AG08396 (cell line): ENCODE measurements at places on chromosomes 6 and 20.

- DNase-seq, result no peak
Measured at GRCh38 chr6:159720708-159721107, 6.6 kb upstream of the WTAP start.

DNA sequence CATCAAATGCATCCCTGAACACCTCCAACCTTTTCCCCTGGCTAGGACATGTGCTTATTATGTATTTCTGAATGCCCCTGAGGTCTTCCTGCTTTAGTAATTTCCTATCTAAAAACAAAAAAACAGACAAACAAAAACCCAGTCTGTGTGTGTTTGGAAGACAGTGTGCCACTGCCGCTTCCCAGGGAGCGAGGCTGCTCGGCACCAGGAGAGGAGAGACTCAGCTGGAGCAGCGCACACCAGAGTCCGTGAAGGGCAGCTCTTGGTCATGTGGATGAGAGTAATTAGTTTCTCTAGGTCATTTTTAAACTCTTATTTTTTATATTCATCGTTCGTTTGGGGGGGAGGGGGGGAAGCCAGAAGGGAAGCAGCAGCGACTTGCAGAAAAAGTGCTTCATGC lies 10.0 kb upstream of the ANKRD60 start:
- DNase-seq, result no peak

GRCh38 chr6:53327017-53327395 lies 21.7 kb downstream of the ELOVL5 start:
- DNase-seq, result no peak

DNA sequence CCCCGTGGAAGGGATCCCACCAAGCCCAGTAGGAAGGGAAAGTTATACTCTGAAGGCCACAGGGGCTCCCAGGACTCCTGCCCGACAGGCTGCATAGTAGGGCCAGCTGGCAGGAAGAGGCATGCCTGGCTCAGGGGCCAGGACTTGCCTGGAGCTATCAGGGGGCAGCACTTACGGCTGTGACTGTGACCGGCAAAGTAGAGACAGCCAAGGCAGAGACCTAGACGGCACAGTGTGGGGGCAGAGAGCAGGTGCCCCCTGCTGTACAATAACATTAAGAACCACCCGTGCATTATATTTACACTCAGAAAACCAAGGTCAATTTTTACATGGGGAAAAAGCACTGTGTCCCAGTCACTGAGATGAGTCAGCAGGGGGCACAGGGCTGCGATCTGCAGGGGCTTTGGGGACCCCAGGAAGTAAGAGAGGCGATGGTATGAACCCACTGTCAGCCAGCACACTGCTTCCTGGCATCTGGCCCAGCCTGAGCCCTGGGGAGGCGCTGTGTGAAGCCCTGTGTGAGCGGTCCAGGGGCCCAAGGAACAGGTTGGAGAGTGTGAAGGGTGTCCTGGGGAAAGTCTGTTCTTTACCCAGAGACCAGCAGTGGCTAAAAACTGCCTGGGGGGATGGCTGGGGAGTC lies 9.9 kb downstream of the CCDC167 start:
- DNase-seq, result no peak

DNA sequence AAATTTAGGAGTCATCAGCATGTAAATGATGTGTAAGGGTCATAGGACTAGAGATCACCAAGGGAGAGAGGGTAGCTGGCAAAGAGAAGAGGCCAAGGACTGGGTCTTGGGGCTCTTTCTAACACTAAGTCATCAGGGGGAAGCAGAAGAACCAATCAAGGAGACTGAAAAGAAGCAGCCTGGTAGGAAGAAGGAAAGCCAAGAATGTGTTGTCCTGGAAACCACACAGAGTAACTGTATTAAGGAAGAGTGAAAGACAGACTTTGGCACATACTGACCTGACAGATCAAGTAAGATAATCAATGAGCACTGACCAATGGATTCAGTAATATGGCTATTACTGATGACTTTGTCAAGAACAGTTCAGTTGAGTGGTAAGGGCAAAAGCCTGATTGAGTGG lies 42.3 kb upstream of the LAMA4 start:
- DNase-seq, result no peak

GRCh38 chr6:25934735-25935313 lies 4.3 kb upstream of the SLC17A2 start:
- DNase-seq, result no peak

DNA sequence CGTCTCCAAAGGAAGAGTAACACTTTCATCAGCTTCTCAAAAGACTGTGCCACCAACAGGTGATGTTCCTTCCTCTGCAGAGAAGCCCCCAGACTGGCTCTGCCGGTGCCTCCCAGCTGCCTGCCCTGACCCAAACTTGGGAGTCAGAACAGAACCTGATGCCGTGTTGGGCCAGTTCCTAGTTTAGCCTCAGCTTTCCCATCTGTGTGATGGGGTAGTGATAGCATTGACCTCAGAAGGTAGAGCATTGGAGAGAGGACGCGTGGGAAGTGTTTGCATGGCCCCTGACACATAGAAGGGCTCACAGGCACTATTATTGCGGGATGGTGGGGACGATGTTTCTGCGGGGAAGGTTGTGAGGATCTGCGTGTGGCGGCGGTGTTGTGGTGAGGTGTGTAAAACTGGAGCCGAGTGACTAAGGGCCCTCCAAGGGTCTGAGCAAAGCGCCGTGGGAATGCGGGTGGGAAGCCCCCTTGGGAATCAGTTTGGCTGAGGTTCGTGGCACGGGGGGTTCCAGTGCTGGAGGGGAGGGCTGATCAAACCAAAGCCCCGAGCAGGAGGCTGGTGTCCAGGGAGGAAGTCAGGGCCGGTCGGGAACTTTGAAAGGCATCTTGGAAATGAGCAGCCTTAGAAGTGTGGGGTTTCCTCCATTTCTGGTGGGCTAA lies 1.7 kb downstream of the NTSR1 start:
- no peak for DNase-seq

DNA sequence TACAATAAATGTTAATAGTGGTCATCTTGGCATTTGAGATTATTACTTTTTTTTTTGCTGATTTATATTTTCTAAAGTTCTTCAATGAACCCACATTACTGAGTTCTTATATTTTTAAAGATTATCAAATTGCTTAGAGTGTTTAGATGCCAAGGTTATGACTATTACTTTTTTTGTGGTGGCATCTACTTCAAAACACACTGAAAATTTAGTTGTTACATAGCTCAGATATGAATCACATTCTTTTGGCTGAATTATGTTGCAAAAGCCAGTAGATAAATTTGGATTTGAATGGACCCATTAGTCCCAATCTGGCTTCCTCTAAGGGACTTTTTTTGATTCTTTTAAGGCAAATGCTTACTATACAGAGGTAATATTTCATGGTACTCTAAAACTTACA lies 8.9 kb downstream of the UTRN start:
- peak; percentile 29 for DNase-seq

GRCh38 chr6:72948153-72948552 lies 277.1 kb downstream of the KHDC1L start:
- no peak for DNase-seq

GRCh38 chr6:110419028-110419739 lies 3.8 kb upstream of the DDO start:
- no peak for DNase-seq

GRCh38 chr6:38413102-38413800 lies 226.5 kb downstream of the BTBD9 start:
- DNase-seq, result no peak

GRCh38 chr6:89353118-89353556 lies 615 bp upstream of the UBE2J1 start:
- no peak for DNase-seq

GRCh38 chr6:26366504-26366903 lies 1.5 kb downstream of the BTN3A2 start:
- no peak for DNase-seq

- DNase-seq, result no peak
Measured at GRCh38 chr20:21640556-21640955, 64.9 kb upstream of the PAX1 start.

DNA sequence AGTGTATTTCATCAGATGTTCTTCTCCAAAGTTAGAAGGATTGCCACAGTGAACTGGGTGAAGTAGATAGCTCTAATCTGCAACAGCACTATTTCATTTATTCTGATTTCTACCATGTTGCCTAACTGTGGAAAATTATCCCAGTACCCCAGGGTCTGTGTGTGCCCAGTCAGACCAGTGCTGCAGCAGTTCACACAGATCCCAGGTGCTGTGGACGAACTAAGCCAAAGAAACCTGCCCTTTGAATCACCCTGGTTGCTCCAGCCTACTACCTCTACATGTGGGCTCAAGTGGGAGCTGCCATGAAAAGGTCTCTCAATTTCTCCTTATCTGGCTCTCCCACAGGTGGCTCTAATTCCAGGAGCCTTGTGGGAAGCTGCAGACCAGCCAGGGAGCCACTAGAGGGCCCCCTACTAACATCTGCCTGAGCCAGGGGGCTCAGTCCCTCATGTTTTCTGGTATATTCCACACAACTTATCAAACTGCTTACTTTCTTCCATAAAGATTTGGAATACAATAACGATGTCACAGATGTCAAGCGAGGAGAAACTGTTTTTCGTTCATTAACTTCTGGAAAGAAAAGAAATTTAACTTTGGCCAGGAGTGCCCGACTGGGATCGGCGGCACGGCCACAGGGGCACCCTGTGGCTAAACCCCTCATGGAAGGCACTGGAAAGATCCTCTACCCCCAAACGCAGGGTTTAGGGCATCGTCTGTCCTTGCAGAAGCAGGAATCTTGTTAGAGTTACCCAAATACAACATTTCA lies 31.6 kb upstream of the LY86 start:
- DNase-seq, result peak; percentile 42

DNA sequence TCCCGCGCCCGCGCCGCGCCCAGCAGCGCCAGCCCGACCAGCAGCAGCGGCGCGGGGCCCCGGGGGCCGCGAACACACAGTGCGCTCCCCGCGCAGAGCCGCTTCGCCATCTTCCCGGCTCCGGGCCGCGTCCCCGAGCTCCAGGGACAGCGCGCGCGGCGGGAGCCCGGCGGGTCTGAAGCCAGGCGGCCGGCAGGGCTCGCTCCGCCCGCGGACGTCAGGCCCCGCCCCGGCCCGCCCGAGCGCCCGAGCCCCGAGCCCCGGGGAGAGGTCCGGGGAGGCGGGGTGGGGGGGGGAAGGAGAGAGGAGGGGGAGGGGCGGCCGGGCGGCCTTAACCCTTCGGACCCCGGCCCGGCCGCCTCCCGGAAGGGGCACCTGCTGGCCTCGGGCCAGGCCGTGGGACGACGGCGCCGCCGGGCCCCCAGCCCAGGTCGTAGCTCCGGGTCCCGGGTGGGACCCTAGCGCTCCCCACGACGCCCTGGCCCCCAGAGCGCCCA lies at the start of gene LAMA5:
LAMA5 (minus strand) TSS at position 177 of the 497 bp plus-strand sequence; CDS start at position 110, 67 bp downstream.
- peak; percentile 87 for DNase-seq

GRCh38 chr6:14876778-14877613 lies 368.9 kb upstream of the JARID2 start:
- DNase-seq, result peak; percentile 40

- DNase-seq, result no peak
Measured at GRCh38 chr6:70131528-70131927, 171.4 kb downstream of the COL9A1 start.

DNA sequence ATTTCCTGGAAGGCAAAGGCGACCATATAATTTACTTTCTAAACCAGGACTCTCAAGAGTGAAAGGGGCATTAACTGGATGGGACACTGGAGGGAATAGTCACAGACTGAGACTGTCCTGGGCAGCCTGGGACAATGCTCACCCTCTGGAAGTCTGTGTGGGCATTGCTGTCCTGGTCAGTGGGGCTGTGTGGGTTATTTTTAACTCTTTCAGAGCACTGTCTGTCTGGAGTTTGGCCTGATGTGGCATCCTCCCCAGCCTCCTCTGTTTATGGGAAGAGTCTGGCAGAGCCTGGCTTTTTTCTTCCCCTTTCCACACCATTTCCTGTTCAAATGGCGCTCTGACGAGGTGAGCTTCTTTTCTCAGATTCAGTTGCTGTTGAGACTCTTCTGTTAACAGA lies 11.7 kb downstream of the DAAM2 start:
- DNase-seq, result no peak

DNA sequence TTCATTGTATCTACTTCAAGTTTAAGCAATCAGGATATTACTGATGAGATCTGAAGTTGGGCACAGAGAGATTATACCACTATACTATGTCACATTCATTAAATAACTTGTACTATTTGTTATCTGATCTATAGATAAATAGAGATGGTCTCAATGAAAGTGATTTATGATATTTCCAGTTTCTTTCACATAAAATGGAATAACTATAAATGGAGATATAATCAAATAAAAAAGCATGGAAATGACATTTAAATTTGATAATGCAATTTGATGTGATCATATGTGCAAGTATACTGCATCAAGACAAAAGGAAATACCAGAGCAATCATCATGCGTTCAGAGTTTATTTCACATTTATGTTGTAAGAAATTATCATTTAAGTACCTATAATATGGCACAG lies 368.9 kb downstream of the PKHD1 start:
- DNase-seq, result no peak

DNA sequence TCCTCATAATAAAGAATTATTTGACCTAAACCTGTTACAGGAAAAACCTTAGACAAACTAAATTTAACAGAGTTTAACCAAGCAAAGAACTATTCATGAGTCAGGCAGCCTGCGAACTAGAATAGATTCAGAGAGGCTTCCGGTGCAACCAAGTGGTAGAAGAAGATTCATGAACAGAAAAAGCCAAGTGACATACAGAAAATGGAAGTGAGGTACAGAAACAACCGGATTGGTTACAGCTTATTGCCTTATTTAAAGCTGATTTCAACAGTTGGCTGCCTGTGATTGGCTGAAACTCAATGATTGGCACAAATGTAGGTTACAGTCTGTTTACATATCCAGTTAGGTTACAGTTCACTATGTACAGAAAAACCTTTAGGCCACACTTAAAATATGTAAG lies 10.1 kb downstream of the PPP1R3G start:
- DNase-seq, result no peak

DNA sequence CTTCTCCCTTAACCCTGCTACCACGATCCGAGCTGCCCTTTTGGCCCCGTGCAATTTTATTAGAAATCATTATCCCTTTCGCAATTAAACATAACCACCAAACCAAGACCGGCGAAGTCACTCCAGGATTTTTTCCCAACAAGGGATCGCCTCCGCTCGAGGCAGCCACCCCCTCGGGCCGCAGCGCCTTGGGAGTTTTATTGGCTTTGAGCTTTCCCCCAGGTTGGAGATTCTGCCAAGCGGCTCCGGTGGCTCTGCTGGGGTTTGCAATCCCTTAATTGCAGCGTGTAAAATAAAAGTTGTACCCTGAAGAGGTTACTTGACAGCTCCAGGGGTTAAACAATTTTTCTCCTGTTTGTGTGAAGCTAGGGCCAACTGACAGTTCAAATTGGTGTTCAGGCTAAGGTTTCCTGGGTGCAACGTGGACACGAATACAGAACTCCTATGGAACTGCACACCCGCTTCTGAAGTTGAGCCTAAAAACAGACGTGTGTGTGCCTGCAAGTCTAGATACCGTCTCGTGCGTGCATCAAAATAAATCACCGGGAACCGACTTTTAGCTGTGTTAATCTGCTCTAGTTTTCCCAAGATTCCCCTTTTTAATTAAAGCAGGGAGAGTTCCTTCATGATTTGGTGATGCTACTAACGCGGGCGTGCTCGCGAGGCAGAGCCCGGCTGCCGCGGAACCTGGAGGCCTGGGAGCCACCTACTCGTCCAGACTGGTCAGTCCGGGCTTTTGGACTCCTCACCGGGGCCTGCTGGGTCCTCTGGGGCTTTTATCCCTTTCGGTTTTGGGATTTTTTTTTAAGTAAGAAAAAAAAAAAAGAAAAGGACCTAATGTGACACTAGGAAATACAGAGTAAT lies 975 bp upstream of the TFAP2A start:
- no peak for DNase-seq
